ENCODE measurements at places on chromosomes 4 and X.

GRCh38 chr4:931194-931959 lies 739 bp downstream of the GAK start:
- DNase-seq, result no peak

DNA sequence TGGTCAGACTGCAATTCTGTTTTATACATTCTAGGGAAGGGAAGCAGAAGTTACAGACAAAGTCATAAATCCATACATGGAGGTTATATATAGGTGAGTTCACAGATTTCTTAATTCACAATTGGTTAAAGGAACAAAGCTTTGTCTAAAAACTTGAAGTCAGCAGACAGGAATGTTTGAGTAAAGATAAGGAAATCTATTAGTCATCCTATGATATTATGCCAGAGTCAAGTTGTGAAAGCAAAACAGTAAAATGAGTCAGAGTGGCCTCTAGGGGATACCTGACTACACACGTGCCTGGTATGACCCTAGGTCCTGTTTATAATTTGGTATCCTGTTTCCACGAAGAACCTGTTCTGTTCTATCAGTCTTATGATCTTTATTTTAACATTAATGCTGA lies 31.5 kb downstream of the ACTRT1 start:
- no peak for DNase-seq

DNA sequence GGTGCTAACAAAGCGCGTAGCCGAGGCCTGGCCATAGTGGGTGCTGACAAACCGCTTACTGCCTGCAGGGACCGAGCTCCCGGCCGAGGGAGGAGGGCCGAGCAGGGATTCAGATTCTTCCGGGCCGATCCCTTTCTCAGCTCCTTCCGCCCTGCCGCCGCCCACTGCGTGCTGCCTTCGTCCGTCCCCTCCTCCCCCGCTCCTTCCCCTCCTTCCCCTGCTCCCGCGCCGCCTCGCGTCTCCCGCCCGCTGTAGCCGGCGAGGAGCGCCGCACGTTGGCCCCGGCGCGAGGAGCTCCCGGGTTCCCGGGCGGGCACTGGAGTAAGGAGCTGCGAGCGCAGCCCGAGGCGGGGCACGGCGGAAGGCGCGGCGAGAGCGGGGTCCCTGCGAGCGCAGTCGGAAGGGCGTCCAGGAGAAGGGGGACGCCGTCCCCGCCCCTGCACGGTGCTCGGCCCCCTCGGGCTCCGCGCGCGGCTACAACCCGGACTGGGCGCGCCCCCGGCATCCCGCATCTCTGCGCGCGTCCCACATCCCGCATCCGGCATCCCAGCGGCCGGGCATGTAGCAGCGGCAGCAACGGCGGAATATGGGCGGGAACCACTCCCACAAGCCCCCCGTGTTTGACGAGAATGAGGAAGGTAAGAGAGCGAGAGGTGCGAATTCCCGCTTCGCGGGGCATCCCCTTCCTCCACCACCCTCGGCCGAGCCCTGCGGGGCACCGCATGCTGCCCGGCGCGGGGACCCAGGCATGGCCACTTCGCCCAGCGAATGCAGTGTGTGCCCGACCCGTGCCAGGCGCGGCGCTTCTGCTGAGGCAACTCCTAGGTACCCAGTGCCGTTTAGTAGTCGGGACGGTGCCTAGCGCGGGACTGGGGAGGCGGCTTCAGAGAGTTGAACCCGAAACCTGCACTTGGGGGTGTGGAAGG lies at the start of gene STK32B:
Gene STK32B, plus strand, starts transcription at position 203 of the 926 bp plus-strand sequence.
- peak; percentile 70 for DNase-seq

- DNase-seq, result no peak
Observed at GRCh38 chrX:48558271-48558670, 16.0 kb upstream of the RBM3 start.

DNA sequence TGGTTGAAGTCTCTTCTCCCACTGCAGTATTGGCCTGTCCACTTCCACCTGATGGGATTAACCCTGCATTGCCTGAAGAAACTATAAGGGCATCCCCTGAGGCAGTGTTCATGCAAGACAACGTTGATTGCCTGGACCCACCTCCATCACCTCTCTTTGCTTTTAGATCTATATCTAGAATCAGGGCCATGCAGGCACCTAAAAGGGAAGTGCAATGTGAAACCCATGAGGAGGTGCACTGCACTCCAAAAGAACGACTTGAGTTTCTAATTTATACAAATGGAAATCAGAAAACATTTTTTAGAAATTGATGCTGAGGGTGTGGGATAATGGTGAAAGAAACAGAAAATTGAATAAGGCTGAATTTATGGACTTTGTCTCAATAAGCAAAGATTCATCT lies 694.4 kb downstream of the TRAM1L1 start:
- DNase-seq, result no peak

All from left ventricle myocardium inferior (tissue), 1 donor.